ENCODE measurements at places on chromosomes 11 and 22. TPM values are rescaled to one million over a fixed set of nuclear protein-coding genes. Genes with fewer than 3 reads are reported as not detected.

Gene SCUBE1
- total RNA-seq = not detected

Gene PATE2
- total RNA-seq = not detected

Gene EXT2
- 120 TPM for total RNA-seq

Gene SOX10
- total RNA-seq = not detected

Gene TIGD3
- total RNA-seq = 0.40 TPM

Gene TTC12
- 14.5 TPM for total RNA-seq

Gene TEX54
- total RNA-seq = 0.66 TPM
